ENCODE measurements at places on chromosomes 2 and 18.
A peak's percentile ranks its signal among the peaks of the same experiment; 100 is the strongest.

GRCh38 chr18:22348521-22349316 is 69.0 kb downstream of the CTAGE1 start:
- no peak for DNase-seq

DNA sequence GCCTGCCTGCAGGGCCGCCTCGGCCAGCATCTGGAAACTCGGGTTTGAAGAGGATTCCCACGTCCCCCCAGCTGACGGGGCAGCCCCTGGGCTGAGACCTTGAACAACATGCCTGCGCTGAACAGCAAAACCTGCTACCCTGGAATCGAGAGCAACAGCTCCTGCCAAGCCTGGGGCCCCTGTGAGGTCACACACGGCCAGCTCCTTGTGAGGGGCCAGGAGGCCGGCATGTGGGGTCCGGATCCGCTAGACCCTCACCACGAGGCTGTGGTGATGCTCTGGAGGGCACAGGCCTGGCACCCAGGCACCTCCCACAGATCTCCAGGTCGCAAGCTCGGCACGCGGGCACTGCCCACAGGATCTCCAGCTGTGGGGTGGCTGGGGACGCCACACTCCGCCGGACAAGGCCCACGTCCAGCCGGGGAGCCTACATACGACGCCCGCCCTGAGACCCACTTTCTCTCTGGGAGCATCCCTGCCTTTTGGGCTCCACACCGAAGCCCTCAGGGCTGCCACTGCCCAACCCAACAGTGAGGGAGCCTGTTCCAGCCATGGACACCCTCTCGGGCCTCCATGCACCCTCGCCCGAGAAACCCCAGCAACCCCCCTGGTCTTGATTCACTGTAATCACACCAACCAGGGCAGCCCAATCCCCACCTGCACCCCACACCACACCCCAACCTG is 34.1 kb downstream of the SLC66A2 start:
- DNase-seq, result no peak

DNA sequence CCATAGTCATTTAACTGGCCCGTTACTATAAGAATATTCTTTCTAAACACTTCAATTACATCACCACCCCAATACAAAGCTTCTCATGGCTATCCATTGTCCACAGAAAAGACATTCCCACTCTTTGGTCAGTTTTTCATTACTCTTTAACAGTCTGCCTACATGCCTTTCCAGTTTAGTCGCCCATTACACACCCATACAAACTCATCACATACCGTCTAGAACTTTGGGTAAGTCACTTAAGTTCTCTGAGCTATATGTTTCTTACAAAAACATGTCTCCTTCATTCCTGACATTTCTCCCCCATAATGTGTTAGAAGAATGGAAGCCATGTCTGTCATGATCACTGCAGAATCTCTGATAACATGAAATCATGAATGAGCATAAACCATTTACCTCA is 108.2 kb upstream of the STK17B start:
- DNase-seq, result no peak

DNA sequence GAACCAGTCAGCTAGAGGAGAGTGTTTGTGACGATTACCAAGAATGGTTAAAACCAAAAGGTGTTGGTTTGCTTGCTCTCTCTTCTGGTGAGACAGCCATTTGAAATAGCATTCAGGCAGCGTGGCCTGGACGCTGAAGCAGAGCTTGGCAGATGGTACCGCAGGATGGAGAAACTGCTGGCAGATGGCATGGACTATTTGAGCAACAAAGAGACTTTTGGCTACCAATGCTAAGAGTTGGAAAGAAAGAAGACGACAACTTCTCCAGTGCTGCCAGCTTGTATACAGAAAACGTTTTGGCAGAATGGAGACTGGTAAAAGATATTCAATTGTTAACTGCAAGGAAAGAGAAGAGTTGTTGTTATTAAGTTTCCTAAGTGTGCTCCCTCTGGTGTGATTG is 315.0 kb downstream of the PARD3B start:
- DNase-seq, result no peak

DNA sequence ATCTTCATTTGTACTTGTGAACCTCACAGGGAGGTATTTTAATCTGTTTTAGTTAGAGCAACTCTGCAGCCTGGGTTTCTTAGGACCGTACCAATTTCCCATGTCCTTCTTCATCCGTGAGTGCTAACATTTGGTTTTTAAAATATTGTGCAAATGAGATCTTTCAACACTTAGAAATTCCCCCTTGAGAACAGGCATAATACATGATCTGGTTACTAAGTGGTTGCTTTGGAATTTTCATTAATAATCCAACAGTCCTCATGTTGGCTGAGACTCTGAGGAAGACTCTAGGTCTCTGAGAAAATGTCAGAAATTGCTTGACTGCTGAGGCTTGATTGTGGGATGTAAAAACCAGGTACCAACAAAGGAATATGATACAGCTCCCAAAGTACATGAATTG is 125.6 kb upstream of the CDCA7 start:
- no peak for DNase-seq

DNA sequence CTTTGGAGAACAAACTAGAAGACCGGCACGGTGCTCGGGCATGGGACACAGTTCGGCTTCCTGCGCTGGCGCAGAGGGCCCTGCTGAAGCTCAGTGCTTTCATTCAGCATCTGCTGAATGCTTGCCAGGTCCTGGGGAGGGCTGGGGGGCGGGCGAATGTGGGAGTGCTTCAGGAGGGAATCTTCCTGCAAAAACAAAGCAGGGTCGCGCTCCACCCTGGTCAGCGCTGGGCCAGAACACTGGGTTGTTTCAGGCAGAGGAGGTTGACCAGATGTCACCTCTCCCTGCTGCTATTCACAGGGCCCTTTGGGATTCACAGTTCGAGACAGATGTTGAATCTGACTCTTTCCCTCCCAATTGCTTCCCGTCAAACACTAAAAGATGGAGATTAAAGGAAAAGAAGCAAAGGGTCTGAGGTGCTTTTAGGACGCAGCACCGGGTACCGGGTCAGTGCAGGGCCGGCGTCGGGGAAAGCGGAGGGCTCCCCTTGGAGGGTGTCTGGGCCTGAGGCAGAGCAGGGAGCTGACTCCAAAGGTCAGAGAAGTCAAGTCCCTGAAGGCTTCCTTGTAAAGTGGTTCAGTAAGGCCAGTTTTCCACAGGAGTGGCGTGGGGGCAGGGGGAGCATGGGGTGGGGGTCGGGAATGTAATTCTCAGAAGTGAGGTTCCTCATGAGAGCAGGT is 82.1 kb upstream of the PXDN start:
- no peak for DNase-seq

- no peak for DNase-seq
Measured at GRCh38 chr2:181318504-181319280, 138.5 kb upstream of the ITGA4 start.

GRCh38 chr18:23668731-23669130 is 6.0 kb upstream of the ANKRD29 start:
- DNase-seq, result no peak

DNA sequence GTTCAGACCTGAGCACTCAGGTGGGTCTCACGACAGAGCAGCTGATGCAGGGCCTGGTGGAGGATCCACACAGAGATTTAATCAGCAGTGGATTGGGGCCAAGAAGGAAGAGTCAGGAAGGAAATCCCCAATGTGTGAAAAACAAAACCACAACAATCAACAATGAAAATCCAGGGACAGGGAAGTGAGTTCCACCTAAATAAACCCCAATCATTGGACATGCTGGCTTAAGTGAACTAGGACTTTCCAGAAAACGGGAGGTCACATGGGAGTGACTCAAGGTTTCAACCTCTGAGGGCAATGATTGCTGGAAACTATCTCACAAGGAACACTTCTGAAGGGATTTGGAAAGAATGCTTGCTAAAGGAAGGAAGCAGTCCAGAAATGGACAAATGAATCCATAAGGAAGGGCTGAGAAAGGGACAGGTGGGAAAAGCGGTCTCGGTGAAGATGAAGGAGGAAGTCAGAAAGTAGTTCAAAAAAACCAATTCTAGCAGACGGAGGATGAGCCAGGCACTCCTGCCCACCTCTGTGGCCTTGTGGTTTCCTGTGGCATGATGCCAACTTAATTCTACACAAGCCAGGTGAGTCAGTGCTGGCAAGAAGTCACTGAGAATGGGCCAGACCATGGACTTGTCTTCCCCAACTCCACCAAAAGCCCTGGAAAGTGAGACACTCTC is 15.4 kb upstream of the XDH start:
- DNase-seq, result peak; percentile 69

GRCh38 chr2:48607307-48608014 is 10.2 kb upstream of the GTF2A1L start:
- no peak for DNase-seq

DNA sequence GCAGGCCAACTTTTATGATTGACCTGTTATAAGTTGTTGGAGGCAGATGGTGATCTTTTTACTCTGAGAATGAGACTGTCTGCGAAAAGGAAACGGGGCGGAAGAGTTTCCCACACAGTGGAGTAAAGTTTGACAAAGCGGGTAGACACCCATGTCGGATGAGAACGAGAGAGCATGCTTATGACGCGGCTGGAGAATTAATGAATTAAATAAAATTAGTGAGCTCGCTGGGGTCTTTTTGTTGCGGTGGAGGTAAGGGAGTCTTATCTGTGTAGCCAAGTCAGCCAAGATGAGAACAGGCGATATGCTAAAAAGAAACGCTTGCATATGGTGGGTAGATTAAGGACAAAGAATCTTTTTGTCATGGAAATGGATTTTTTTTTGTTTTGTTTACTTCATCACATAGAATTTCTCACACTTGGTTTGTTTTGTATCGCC is 1.8 kb downstream of the SALL3 start:
- DNase-seq, result no peak

DNA sequence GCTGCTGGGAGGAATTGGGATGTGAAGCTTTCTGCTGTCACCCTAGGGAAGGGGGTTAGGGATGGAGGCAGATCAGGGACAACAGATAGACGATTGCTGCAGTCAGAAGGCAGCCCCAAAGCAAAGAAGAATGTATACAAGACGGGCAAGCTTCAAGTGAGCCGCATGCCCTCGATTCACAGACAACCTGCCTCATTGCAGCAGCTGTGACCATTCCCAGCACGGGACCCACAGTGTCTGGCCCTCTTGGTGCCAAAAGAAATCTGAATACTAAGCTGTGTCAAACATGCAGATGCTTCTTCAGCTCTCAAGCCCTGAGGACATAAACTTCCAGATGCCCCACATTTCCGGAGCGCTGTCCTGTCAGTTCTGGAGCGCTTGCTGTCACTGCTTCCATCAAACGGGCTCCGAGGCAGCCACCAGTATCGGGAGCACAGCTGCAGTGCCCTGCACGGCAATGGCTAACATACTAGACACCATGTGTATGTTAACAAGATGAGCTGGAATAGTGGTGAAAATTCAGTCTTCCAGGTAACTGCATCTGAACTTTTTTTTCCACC is 33.8 kb downstream of the PRELID3A start:
- no peak for DNase-seq

DNA sequence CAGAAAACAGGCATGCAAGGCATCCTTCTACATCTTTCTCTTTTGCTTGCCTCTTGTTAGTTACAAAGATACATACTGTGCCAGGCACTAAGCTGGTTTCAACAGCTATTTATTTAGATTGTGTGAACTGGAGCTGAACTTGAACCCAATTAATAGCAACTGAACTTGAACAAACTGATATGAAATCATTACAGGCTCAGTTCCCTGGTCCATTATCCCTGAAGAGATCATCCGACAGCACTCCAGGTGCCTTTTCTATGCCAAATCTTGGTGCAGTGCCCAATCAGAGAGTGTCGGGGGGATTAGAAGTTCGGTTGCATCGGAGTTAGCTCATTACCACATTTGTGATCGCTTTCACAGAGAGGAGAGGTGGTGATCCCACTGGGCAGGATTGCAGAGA is 477.6 kb downstream of the PARD3B start:
- no peak for DNase-seq

- DNase-seq, result no peak
Measured at GRCh38 chr2:74515271-74515980, 1.2 kb downstream of the TLX2 start.

DNA sequence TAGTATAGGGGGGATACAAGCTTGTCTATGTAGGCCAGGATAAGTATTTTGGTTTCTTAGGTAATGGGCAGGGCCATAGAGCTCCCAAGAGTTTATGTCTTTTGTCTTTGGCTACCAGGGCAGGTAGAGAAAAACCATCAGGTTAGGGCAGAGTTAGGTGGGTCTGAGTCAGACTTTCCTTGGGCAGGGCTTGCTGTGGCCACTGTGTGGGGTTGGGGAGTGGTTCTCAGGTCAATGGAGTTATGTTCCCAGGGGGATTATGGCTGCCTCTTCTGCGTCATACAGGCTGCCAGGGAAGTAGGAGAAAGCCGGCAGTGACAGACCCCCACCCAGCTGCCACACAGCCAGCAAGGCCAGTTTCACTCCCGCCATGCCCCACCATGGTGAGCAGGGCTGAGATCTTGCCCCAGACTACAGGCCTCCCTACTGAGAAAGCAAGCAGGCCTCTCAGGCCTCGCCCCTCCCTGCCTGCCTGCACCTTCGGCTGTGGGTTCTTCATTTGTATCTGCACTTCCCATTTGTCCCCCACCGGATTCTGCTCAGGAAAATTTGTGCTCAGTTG is 55.5 kb downstream of the RPIA start:
- DNase-seq, result no peak

Data from CD4-positive, CD25-positive, alpha-beta regulatory T cell (primary cell).